ENCODE measurements at places on chromosomes 6 and 20.

DNA sequence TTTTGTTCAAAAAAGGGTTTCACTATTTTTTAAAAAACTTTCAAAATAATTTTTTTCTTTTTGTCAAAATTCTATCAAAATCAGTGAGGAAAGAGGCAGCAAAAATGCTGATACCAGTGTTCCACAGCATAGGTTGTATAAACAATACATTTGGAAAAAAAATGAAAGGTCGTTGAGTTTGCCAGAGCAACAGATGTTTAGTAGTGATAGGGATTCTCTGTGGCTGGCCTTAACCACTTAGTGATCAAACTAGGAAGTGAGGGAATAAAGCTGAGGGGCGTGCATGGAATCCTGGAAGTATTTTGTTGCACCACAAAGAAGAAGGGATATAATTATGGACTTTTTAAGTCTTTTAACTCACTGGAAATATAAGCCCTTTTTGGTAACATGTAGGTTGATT, 555.3 kb upstream of the CHD6 start:
- DNase-seq: no peak

GRCh38 chr20:33437141-33437911, 6.2 kb downstream of the SNTA1 start:
- DNase-seq: no peak

DNA sequence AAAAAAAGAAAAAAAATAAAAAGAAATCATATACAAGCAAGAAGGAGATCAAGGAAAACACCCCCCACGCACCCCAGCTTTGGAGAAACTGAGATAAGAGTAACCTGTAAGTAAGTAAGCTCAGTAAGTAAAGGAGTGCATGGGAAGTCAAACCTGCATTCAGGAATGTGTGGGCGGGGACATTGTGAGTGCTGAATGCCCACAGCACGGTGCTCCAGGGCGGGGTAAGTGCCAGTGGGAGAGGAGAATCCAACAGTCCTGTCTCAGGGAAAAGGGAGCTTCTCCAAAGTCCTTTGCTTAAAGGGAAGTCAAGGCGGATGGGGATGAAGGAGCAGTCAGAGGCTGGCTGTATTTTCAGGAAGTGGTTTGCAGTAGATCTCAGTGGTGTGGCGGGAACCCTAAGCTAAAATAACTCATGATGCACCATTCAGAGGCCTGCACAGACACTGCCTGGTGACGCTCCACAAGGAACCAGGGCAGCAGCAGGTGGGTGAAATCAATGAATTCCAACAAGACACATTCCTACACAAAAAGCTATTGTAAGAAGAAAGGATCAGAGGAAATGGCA, 368.0 kb downstream of the QKI start:
- peak; percentile 5 for DNase-seq

- DNase-seq: no peak
Observed at GRCh38 chr20:8388707-8389106, 256.6 kb downstream of the PLCB1 start.

GRCh38 chr20:4763723-4764510, 42.2 kb downstream of the PRND start:
- no peak for DNase-seq

GRCh38 chr6:25403150-25403549, 124.0 kb downstream of the CARMIL1 start:
- DNase-seq: no peak

DNA sequence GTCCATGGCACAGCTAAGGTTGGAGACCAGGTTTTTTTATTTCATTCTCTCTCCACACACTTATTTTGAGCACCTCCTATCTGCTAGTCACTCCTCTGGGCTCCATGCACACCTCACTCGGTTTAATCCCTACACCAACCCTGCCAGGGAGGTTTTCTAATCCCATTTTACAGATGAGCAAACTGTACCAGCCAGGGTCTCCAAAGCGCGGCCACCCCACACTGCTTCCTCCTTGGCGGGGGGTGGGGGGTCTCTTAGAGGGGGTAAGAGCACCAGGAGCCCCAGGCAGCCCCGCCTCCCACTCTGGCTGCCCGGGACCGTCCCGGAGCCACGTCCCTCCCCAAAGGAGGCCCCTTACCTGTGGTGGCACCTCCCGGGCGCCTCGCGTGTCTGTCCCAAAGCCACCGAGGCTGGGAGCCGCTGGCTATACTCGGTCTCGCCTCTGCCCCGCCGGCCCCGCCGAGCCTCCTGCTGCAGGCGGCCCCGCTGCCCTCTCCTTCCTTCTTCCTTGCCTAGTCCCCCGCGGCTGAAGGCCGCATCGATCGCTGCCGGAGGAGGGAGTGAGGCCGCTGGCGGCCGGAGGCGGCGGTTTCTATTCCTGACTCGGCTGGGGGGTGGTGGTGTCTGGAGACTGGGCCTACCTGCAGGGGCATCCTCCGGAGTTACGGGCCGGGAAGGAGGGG, at the start of gene KCNS1:
Gene KCNS1, minus strand, starts transcription at position 565 of the 683 bp plus-strand sequence. CDS start 1,891 bp downstream, outside the sequence.
- no peak for DNase-seq

- no peak for DNase-seq
Observed at GRCh38 chr6:126664271-126664670, 324.4 kb downstream of the CENPW start.

DNA sequence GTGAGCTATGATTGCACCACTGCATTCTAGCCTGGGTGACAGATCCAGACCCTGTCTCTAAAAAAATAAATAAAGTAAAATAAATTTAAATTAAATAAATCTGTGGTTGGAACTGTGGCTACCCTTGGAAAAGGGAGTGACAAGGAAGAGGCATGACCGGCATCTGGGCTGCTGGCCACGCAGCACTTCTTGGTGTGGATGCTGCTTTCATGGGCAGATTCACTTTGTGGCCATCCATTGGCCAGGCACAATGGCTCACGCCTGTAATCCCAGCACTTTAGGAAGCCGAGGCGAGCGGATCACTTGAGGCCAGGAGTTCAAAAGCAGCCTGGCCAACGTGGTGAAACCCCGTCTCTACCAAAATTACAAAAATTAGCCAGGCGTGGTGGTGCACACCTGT, 16.1 kb downstream of the EBF4 start:
- DNase-seq: no peak

GRCh38 chr6:4346659-4347333, 211.4 kb upstream of the ECI2 start:
- DNase-seq: no peak

- no peak for DNase-seq
Observed at GRCh38 chr6:4362326-4362725, 227.0 kb upstream of the ECI2 start.

- DNase-seq: no peak
Observed at GRCh38 chr20:44489931-44490330, 14.3 kb downstream of the TTPAL start.

- DNase-seq: no peak
Observed at GRCh38 chr6:158467923-158468322, 92.0 kb upstream of the TMEM181 start.

DNA sequence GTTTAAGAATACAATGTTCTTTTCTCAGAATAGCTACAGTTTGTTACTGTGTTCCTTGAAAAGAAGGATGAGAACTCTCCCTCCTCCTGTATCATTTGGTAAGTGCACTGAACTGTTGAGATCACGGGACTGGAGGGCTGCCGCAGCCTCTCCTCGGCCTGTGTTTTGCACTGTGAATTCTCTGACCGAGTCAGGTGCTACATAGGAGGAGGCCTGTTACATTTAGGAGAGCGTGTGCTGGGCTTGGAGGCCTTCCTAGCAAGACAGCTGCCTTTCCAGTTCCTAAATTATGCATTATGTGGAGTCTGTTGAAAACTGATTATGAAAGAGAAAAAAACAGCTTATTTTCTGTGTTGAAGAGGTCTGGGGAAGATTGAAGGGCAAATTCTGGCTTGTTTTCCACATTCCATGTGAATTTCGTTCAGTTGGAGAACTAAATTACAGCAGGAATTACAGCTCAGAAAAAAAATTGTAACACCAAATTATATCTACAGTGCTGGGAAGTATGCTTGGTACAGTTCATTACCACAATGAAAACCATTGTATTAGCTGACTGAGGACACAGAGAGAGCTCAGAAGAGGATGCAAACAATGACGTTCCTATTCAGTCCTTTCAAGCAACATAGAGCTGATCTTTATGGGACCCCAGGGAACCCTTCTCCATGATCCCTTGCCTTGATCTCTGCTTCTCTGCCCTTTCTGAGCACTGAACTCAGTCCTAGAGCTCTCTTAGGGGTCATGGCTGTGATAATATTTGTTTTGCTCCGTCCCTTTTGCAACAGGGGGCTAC, 2.8 kb downstream of the TMC2 start:
- no peak for DNase-seq

- DNase-seq: no peak
Observed at GRCh38 chr6:114650891-114651290, 308.1 kb upstream of the HS3ST5 start.

Measured in thymus (tissue), 14 donors.